ENCODE measurements at places on chromosomes 11 and 22.

GRCh38 chr11:108048269-108048668, 39.6 kb downstream of the CUL5 start:
- no peak for DNase-seq

GRCh38 chr11:62105667-62106191, 18.1 kb upstream of the INCENP start:
- DNase-seq, result no peak

DNA sequence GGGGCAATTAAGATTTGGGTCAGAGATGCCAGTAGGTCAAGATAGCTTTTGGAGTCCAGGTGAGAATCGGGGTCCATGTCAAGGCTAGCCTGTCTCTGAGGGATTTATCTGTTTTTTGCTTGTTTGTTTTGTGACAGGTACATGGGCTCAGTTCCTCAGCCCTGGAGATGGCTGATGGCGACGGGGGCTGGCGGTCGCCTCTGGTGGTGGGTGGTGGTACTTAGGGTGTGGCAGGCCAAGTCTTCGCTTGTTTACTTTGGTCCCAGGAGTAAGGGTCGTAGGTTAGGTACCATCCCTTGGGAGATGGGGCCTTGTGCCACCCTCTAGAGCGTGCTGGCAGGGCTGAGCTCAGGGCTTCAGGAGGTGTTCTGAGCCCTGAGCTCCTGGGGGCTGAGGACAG, 4.7 kb downstream of the SLC25A45 start:
- no peak for DNase-seq

- no peak for DNase-seq
Measured at GRCh38 chr11:99188221-99188620, 167.5 kb downstream of the CNTN5 start.

DNA sequence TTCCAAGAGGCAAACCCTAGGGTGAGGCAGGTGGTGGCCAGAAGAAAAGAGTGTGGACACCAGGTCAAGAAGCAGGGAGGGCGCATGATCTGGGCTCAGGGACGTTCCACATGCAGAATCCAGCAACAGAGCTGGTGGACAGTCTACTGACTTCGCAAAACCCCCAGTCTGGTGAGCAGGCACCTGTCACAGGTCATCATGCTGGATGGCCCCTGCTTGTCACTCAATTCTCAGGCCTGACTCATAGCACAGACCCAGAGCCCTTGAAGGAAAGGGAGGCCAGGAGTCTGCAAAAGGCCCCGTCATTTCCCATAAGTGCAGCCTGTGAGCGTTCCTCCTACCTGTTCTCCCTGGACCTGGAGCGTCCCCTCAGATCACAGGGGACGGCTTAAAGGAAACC, 18.2 kb downstream of the APOL4 start:
- no peak for DNase-seq

DNA sequence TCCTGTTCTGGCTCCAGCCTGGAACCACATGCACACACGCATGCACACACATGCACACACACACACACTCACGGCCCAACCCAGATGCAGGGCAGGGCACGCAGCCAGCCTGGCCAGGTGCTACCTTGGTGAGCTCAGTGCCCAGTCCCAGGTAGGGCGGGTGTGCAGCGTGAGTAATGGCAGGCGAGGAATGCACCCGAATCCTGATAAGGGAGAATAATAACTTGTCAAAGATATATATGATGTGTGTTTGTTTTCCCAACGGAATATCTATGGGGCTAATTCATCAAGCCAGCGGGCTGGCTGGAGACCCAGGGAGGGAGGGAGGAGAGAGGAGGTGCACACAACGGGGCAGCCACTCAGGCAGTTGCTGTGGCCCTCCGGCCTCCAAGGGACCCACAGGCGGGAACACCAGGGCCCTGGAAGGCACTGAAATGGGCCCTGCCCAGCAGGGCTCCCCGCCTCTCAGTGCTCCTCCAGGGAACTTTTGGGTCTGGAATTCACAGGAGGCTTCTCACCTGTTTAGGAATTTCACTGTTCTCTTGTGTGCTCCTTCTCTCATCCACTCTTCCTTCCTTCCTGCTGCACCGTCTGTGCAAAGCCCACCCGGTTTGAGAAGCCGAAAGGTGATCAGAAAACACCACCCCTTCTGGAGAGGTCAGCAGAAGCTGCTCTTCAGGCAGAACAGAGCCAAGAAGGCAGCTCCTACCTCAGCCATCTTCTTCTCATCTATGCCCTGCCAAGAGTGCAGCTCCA, 79.0 kb downstream of the BUD13 start:
- no peak for DNase-seq

- DNase-seq, result no peak
Measured at GRCh38 chr22:19129871-19130270, 1.2 kb upstream of the TSSK2 start.
